T1000 (cell line): ENCODE measurements at places on chromosomes 3 and 15.

DNA sequence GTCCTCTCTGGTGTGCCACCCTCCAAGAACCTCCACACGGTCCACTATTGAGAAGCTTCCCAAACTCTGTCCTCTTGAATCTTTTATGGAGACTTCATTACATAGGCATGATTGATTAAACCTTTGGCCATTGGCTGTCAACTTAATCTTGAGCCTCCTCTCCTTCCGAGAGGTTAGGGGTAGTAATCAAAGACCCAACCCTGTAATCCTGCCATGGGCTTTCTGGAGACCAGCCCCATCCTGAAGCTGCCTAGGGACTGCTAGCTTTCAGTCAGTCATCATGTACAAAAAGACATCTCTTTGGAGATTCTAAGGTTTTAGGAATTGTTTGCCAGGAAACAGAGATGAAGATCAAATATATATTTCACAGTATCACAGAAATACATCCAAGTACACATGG, 37.0 kb downstream of the APH1B start:
- no peak for DNase-seq

GRCh38 chr15:66153549-66154415, 99.8 kb downstream of the MEGF11 start:
- no peak for DNase-seq

DNA sequence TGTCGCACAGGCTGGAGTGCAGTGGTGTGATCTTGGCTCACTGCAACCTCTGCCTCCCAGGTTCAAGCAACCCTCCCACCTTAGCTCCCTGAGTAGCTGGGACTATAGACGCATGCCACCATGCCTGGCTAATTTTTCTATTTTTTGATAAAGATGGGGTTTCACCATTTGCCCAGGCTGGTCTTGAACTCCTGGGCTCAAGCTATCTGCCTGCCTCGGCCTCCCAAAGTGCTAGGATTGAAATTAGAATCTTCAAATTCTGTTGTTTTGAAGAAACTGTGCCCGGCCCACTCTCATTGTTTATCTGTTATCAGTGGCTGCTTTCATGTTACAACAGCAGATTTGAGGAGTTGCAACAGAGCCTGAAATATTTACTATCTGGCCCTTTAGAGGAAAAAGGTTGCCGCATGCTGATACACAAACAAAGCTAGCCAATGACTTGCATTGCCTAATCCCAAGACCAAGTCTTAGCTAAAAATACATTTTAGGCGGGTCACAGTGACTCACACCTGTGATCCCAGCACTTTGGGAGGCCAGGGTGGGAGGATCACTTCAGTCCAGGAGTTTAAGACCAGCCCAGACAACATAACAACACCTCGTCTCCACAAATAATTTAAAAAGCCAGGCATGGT, 43.2 kb upstream of the PPP4R2 start:
- no peak for DNase-seq

DNA sequence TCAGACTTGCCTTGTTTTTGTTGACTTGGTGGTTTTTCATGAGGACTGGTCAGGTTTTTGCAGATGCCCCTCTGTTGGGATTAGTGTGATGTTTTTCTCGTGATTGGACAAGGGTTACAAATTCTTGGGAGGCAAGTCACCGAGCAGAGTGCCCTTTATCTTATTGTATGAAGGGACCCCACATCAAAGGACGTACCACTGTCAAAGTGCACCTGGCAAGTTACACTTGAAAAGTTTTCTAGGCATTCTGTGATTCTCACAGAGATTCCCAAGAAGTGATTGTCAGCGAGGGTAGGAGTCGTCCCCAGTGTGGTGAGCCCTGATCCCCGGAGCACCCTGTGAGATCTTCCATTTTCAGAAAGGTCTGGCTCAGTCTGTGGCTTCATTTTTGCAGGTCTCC, 110.1 kb downstream of the POLR2M start:
- DNase-seq, result no peak

DNA sequence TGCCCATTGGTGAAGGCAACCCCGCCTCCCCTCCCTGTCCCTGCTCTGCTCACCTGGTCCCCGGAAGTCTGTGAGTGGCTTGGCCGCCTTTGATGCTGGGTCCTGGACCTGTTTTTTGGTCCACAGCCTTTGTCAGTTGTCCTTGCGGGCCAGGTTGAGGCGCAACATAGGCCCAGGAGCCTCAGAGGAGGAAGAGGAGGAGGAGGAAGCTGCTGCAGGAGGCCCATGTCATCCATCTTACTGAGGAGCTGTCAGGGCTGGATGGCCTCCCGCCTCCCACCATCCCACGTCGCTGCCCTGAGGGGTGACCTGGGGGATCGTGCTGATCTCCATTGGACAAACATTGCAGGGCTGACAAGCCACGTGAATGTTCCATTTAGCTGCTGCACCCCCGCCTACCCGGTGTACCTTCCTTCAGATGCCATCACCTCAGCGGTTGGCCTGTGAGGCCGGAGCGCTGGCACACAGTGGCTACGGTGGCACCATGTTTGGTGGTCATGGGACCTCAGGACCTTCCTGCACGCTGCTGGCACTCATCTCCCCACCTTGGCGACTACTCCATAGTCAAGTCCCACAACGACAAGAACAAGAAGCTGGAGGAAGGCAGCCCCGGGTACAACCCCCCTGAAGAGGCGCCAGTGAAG, 106.3 kb downstream of the SMAD6 start:
- no peak for DNase-seq

GRCh38 chr3:44442596-44443309, 34.7 kb downstream of the ZNF445 start:
- no peak for DNase-seq

DNA sequence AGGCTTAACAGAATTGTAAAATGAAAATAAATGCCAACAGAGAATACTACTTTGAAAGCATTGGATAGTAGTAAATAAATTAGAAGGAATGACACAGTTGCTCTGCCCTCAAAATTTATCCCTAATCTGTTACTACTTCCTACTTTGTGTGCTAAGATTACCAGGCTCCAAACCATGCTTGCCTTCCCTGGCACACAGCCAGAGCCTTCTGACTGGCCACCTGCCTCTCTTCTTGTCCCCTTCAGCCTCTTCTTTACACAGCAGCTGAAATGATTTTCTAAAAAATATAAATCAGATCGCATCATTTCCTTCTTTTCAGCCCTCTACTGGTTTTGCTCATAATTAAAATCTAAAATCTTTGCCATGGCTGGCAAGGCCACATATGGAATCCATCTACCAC, 334.1 kb downstream of the FHIT start:
- no peak for DNase-seq

DNA sequence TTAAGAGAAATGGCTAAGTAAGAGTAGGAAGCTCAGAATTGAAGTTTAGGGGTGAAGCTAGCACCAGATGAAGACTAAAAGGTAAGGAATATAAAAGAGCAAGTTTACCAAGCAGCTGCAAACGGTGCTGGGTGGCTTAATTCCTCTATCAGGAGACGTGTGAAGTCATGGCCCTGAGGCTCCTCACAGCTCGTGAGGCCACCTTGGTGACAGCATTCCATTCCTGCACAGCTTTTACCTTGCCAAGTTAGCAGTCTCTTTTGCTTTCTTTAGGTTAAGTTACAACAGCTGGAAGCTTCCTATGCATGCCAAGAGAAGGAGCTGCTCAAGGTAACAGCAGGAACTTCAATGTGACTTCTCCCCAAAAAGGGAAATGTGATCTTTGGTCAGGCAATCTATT, 6.4 kb downstream of the TMCO5A start:
- DNase-seq, result no peak

DNA sequence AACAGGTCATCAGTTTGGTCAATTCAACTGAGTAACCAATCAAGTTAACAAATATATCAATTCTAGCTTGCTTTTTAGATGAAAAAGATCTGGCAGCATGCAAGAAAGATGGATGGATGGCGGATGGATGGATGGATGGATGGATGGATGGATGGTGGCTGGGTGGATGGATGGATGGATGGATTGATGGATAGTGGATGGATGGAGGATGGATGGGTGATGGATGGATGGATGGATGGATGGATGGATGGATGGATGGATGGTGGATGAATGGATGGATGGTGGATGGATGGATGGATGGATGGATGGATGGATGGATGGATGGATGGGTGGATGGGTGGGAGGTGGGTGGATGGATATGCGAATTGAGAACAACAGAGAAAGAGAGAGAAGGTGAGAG, 303.7 kb upstream of the IGF1R start:
- DNase-seq, result no peak

DNA sequence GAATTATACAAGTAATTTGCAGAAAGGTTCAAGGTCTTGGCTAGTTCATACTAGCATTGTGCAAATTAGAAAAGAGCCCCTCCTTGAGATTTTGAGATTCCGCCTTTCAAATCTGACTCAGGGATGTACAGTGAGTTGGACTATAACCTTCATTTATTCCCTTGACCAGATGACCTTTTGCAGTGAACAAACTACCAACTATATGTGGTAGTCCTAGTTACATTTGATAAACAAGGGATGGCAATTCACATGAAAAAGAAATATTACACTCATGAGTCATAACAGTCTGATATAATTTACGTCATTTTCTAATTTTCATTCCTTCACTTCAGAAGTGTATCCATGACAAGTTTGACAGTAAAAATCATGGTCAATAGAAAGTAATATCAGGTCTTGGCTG, 860.4 kb downstream of the ROBO1 start:
- DNase-seq, result no peak

GRCh38 chr3:169348929-169349621, 314.4 kb downstream of the MECOM start:
- no peak for DNase-seq

DNA sequence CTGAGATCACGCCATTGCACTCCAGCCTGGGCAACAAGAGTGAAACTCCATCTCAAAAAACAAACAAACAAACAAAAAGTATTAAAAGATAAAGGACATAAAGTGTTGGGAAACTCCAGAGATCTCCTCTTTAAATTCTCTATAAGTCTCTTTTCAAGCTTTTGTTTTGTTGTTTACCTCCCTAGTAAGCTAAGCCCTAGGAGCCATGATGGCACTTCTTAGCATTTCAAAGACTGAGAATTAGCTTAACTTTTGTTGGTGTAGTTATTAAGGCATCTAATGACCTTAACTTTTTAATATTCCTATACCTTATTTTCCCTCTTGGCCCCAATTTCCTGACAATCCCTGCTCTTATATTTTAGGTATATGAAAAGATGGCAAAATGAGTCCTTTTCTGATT, 157.3 kb downstream of the ZNF609 start:
- no peak for DNase-seq

DNA sequence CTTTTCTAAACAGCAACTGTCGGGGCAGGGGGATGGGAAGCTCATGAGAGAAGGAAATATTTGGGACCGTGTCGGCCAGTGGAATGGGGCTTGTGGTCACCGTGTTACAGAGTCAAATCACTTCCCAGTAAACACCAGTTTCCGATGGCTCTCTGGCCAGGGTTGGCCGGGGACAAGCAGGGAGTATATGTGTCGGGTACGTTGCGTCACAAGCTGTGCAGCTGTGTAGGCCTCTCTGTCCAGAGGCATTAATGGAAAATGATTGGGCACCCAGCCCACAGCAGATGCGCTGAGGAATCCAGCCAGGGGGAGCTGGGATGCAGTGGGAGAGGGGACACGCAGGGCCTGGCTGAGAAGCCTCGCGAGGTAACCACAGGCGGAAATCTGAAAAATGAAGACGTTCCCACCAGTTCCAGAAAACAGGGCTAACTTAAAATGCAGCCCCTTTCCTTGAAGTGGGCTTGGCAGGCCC, 15.8 kb upstream of the ALDH1A3 start:
- DNase-seq, result no peak

- DNase-seq, result no peak
These were observed 78.0 kb upstream of the RARB start for GRCh38 chr3:25349828-25350724.

DNA sequence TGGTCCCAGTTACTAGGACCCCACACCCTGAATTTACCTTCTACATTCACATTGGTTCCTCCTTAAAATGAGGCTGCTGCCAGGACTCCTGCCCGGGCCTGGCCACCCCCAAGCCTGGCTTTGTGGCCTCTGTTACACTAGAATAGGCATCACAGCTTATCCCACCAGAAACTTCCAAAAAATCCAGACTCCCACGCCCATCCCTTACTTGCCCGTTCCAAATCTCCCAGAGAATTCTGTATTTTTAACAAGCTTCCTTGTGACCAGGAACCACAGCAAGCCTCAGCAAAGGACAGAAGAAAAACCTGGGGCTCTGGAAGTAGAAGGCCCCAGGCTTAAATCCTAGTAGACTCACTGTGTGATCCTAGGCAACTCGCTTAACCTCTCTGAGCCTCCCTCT, 36.0 kb upstream of the SLC6A1 start:
- no peak for DNase-seq

GRCh38 chr3:217948-218347, 21.4 kb downstream of the CHL1 start:
- no peak for DNase-seq

GRCh38 chr3:8755564-8756237, 13.7 kb downstream of the OXTR start:
- no peak for DNase-seq

- no peak for DNase-seq
These were observed 95.3 kb upstream of the HES1 start for GRCh38 chr3:194040516-194041273.

- DNase-seq, result no peak
These were observed 52.8 kb upstream of the UTS2B start for GRCh38 chr3:191383124-191383523.

GRCh38 chr3:12891985-12892839, 50.8 kb upstream of the RPL32 start:
- DNase-seq, result peak; percentile 39

GRCh38 chr3:172707030-172707429, 3.8 kb downstream of the NCEH1 start:
- no peak for DNase-seq

GRCh38 chr3:6089780-6090179, 771.1 kb upstream of the GRM7 start:
- DNase-seq, result no peak

DNA sequence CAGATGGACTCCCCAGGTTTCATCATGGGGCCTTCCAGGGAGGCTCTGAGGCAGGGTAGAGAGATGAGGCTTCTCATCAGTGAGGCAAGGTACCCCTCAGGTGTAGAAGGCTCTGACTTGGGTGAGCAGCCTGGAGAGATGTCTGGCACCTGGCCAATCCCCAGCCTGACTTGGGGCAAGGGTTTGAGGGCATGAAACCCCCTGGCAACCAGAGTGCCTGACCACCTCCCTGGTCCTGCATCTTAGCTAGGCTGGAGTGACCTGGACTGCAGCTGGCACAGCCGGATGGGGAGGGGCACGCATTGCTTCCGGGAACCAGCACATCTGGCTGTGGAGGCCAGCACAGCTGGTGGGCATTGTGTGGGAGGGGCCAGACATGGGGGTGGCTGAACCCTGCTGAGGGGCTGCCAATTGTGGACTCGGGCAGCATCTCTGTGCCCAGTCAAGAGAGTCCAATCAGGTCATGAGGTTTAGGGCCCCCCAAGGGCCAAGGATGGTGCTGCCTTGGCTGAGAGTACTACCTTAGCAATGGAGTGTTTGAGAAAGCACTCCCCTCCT, 1.9 kb downstream of the ZBTB47 start:
- no peak for DNase-seq

DNA sequence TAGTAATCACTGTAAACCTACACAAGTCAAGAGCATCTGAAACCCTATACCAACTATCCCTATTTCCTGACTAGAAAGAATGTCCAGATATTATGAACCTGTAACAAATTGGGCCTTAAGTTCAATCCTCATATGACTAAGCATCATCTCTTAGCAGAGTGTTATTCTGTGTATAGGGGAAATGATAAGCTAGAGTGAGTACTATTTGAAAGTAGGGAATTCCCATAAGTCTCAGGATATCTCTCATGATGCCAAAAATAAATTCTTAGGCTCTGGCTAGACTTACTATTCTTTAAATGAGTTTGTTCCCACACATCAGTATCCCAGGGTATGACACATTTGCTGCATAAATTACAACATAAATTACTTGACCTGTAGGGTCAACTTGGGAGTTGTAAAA, 15.3 kb downstream of the MRPL47 start:
- DNase-seq, result no peak
